Progenitor cell of endocrine pancreas (in vitro differentiated cells): ENCODE measurements at places on chromosomes 13 and 19. TPM values are rescaled to one million over a fixed set of nuclear protein-coding genes. Genes with fewer than 3 reads are reported as not detected.

KRTDAP gene
- 1.6 and 4.8 TPM in 2 replicates for total RNA-seq

TNFRSF19 gene
- 19.0 and 28.1 TPM in 2 replicates for total RNA-seq

RBM26 gene
- 78.6 and 81.2 TPM in 2 replicates for total RNA-seq

C19orf44 gene
- total RNA-seq, result 11.5 and 12.3 TPM in 2 replicates
